ENCODE measurements at places on chromosomes 16 and 17.

DNA sequence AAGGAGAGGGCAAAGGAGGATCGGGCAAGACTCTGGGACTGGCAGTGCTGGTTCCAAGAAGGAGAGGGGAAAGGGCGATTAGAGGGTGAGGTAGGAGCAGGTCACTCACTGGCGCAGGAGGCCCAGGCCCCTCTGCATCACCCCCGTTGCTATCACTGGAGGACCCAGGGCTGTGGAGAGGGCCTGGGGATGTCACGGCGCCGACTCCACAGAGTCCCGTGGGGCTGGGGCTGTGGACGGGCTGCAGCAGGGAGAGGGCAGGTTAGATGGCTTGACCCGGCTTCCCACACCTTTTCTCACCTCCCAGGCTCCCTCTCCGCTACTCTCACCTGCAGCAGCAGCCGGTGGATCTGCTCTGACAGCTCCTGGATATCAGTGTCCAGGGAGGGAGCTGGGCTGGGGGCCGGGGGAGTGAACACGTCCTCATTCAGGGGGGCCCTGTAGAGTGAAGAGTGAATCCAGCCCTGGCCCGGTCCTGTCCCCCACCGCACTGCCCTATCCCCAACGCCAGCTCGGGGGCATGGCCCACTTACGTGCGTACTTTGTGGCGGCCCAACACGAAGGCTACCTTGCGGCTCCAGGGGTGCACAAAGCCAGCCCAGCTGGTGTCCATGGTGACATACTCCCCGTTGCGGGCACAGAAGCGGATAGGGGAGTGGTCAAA is 4.9 kb downstream of the PER1 start:
- DNase-seq = no peak

DNA sequence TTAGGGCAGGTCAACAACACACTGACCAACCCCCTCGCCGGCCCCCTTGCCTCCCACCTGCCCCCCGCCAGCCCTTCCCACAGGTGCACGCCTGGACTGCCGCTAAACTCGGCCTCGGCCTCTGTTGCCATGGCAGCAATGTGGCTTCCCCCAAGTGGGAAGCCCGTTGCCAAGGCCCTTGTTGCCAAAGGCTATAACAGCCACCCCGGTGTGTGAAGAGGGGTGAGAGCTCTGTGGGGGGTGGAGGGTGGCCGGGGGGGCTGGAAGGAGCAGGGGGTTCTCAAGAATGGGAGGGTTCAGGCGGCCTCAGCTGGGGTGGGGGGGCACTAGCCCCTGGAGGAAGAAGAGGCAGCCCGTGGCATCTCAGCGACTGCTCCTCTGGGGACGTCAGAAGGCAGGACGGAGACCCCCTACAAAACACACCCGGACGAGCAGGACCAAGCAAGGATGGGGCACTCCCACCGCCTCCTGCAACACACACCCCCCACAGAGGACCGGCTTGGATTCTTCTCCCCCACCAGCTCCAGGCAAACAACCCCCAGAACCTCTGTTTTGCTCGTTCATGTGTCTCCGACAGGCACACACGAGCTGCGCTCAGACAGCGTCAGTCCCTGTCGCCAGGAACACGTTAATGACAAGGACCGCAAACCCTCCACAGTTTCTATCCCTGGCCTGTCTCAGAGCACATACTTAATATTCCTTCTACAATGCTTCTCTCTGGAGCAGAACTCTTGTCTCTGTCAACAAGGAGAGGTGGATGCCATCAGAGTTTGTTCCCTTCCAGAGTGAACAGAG is 55.7 kb downstream of the ABR start:
- DNase-seq = no peak

DNA sequence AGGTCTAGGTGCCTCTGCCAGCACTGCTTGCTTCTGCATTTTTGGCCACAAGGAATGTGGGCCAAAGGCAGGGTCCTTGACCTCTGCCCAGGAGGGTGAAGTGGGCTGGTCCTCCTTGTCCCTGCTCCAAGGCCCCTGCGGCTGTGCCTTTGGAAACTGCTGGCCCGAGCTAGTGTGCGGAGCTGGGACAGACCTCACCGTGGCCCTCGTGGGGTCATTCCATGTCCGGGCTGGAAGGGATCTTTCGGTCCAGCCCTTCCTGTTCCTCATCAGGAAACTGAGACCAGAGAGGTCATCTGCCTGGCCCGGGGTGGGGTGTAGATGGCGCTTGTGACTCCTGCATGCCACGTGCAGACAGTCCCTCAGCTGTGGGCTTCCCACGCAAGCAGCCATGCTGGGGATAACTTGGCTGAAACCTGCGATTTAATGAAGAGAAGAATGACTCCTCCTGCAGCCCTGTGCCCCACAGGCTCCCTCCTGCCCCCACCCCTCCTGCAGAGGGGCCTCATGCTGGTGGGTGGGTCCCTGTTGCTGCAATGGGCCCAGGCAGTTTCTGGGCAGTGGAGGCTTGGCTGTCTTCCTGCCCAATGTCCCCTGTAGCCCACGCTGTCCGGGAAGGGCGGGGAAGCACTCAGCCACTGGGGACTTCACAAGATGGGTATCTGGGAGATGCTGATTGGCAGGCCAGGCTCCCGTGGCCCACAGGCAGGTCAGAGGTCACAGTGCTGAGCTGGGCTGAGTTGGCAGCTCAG is 245.2 kb downstream of the SEC14L1 start:
- DNase-seq = no peak

GRCh38 chr17:12600349-12600748 is 65.3 kb upstream of the MYOCD start:
- DNase-seq = no peak

GRCh38 chr16:69244336-69244735 is 57.4 kb downstream of the SNTB2 start:
- no peak for DNase-seq

Data from H9 (cell line).